KG1 (cell line): ENCODE measurements at places on chromosomes 13 and 19.

DNA sequence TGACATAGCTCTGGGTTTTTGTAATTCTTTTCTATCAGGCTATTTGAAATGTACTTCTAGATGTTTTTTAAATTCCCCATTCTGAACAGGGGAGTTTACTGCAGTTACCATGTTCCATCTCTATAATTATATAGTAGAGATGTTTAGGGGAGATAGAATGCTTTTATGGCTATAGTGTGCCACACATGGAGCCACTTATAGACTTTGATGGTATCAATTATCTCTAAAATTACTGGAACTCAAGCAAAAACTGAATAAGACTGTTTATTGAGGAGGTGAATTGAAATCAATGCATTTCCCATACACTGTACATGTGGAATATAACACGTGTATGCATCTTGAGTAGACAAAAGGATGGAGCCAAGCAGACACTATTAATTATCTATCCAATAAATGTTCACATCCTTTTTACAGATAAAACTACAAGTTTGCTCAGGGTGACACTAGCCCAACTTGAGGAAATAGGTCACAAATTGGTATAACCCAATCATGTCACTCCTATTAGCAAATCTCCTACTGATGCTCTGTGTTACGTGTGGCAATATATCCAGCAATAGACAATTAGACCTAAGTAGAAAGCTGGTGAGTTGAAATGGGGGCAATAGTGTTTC, 1882.6 kb downstream of the PCDH9 start:
- DNase-seq: no peak

- DNase-seq: no peak
These were observed 10.1 kb upstream of the ZNF358 start for GRCh38 chr19:7505682-7506384.

- DNase-seq: no peak
These were observed 211.5 kb downstream of the KLF12 start for GRCh38 chr13:73922493-73923393.

DNA sequence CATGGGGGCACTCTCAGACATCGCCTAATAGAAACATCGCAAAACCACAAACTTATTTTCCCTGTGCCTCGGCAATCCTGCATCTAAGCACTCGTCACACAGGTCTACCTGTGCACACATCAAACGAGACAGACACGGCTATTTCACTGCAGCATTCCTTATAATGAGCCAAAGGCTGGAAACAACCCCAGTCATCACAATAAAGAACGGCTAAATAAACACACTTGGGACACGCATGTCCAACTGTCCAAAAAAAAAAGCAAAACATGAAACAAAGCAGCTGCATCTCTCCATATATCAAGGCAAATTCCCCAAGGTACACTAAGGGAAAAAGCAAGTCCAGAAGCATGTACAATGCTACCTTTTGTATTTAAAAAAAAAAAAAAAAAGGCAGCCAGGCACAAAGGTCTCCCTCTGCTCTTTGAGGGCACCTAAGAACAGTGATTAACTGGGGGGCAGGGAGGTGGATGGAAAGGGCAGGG, 27.2 kb upstream of the CCNP start:
- DNase-seq: no peak

DNA sequence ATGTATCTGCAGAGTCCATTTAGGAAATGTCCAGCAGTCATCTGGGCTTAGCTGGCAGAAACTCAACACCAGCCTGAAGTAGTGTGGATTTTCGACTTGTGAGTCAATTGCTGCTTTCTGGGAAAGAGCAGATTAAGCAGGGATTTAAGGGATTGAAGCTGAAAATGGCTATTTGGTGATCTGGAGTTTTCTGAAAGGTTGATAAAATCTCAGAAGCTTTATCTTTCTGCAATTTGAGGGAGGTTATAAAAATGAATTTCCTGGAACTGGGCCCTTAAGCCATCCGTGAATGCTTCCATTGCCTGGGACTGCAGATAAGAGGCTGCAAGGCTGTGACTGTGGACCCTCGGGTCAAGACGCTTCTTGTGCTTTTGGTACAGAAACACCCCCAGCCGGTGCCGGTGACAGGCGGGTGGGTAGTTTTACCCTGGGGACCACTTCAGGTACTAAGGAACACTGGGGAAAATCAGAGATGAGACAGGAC, 61.5 kb downstream of the COL4A1 start:
- DNase-seq: no peak

DNA sequence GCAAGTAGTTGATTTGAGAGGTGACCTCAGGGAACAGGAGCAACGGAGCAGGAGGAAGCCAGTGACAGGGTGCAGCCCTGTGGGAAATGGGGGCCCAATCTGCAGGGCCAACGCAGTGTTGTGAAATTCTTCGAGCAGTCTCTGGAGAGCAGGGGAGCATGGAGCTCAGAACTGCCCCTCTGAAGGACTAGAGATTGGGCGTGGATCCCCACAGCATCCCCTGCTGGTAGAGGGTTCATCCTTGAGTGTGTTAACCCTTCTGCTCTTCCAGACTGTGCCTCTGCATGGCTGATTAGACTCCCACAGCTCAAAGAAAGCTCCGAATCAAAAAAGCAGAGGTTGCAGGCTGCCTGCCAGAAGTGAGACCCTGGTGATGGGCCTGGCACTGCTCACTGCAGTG, 77.9 kb upstream of the UQCRFS1 start:
- no peak for DNase-seq

DNA sequence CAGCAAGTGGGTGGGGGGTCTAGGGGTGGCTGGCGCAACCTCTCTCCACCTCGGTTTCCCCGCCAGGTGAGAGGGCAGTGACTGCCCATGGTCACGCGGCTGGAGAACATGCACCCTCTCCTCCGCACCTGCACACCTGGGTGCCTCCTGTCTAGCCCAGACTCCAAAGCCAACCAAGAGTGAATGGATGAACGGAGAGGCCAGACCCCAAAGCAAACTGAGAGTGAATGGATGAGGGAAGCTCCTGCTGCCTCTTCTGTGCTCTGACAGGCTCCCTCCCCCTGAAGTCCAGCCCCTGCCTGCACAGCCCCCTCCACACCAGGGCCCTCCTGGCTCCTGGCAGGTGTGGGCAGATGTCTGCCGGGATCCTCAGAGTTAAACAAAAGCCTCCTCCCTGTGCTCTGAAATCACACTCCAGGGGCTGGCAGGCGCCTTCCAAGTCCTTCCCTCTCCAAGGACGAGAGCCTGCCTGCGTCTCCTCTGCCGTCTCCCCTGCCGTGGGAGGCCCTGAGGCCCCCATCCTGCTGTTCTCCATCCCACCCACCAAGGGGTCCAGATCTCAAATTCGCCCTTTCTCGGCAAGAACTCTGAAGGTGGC, 2.2 kb downstream of the SBNO2 start:
- no peak for DNase-seq

DNA sequence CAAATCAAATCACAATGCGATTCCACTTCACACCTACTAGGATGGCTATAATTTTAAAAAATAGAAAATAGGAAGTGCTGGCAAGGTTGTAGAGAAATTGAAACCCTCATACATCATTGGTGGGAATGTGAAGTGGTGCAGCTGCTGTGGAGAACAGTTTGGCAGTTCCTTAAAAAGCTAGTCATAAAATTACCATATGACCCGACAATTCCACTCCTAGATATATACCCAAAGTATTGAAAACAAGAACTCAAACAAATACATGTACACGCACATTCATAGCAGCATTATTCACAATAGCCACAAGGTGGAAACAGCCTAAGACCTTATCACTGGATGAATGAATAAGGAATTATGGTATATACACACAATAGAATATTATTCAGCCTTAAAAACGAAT, 12.0 kb downstream of the HMGB1 start:
- DNase-seq: no peak

- no peak for DNase-seq
These were observed 22.6 kb downstream of the ZSWIM4 start for GRCh38 chr19:13817615-13818371.
